ENCODE measurements at places on chromosomes 4 and X.
A peak's percentile ranks its signal among the peaks of the same experiment; 100 is the strongest.

GRCh38 chrX:39000802-39001201 lies 199.5 kb downstream of the MID1IP1 start:
- no peak for DNase-seq

DNA sequence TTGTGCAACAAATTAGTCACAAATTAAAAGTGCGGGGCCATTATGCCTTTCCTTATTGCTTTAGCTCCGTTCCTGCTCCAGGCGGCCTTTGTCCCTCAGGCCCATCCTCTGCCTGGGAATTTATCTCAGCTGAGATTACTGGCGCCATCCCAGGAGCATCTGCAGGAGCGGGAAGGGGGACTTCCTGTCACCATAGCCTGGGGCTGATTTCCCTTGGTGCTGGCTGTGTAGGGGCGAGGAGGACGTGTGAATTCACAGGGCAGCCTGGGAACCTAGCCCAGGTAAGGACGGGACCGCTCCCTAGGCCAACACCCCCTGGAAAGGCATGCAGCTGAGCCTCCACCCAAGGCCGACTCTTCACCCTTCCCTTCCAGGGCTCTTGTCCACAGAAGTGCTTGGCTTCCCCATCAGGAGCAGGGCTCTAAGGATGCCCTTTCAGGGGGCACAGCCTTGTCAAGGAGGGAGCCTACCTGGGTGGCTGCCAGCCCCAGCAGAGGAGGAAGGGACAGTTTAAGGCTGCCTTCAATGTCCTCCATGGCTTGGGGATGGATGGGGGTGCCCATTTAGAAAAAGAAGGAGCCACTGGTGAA lies 72.6 kb upstream of the NKX1-1 start:
- DNase-seq = no peak

DNA sequence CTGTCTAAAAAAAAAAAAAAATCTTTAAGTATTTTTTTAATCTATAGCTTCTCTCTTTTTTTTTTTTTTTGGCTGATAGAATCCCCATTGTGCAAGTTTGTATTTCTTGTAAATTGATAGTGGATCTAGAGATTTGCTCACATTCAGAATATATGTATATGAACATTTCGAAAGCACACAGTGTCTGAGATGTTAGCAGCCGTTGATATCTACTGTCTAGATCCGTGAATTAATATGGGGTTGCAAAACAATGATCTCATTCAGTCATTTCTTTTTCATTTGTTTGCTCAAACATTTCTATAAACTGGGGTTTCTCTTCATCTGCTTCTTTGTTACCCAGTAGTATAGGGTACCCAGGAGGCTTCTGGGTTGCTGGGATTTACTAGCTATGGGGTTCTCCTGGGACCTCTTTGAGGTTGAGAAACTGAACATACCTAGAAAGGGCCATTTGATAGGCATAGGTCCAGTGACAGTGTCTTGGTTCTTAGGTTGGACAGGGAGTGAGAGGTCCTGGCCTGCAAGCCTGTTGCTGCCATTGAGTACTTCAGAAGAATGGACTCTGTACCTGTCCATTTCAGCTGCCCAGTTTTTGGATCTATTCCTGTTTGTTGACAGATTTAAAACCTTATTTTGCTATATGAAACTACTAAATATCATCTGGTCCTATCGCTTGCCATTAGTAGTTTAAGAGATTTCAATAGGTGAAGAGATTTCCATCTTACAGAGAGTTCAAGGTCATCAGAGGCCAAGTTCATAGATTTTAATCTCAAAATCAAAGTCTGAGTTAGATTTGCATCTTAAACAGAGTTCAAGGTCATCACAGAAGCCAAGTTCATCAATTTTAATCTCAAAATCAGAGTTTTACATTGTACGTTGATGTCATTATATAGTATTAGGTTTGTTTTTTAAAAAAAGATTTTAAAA lies 50.8 kb downstream of the WWC2 start:
- DNase-seq = no peak

GRCh38 chr4:99324361-99324760 lies 3.2 kb upstream of the ADH1B start:
- DNase-seq = no peak

DNA sequence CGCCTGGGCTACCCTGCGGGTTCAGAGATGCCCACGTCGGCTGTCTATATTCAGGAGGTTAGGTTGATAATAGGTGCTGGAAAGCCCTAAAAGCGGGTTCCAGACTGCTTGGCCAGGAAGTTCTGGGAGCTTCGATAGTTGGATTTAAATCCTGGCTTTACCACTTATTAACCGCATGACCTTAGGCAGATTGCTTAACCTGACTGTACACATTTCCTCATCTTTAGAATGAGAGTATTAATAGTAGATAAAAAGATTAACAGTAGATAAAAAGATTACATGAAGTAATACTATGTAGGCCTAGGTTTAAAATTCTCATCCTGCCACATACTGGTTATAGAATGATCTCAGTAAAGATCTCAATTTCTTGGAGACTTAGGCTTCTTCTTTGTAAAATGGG lies 75.0 kb upstream of the ESX1 start:
- DNase-seq = no peak

DNA sequence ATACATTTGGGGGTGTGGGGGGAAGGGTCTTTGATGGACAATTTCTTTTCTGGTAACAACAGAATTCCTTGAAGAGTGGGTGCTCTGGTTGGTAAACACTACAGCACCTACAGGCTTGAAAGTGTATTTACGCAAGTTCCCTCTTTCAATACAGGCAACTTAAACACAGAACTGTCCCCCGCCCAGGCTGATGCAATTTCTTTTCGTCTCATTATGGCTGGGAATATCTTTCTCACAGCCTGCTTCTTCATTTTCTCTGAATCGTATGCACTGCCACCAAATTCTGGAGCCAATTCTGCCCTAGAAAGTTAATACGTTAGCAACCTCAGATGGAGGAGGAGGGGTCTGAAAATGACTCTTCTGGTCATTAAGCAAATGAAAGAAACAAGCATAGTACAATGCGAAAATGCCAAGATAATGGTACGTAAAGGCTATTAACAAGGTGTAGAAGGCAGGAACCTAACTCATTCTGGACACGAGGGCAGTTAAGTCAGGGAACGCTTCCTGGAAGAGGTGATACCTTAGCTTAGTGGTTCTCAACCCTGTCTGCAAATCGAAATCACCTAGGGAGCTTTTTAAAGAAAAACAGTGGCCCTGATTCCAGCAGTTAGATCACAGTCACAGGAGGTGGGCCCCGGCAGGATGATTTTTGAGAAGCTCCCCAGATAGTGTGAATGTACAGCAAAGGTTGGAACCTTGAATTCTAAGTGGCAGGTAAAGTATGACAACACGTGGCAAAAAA lies 1.0 kb downstream of the AGA start:
- DNase-seq = peak; percentile 59

GRCh38 chrX:1657367-1658070 lies 42.7 kb downstream of the ASMT start:
- DNase-seq = peak; percentile 3

GRCh38 chr4:184810720-184811119 lies 15.0 kb downstream of the ACSL1 start:
- DNase-seq = no peak

- no peak for DNase-seq
Observed at GRCh38 chr4:175035905-175036304, 117.7 kb downstream of the ADAM29 start.

DNA sequence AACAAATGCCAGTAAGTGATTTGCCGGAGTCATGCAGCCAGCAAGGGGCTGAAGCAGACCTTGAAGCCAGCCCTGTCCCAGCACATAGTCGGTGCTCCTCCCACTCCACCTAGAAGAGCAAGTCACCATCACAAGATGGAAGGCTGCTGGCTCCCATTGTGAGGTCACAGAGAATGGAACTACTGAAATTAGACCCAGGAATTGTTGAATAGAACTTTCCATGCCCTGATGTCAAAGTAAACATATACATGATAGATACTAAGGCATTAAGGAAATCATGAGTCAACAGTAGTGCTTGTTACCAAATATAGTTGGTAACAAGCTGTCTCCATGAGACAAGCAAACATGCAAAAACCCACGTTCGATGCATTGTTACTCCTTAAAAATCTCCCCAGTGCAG lies 177.1 kb upstream of the MID1 start:
- DNase-seq = no peak

- no peak for DNase-seq
Observed at GRCh38 chr4:186701273-186701672, 22.4 kb downstream of the FAT1 start.

GRCh38 chr4:35038079-35038805 lies 1206.1 kb downstream of the ARAP2 start:
- no peak for DNase-seq

- DNase-seq = no peak
Observed at GRCh38 chr4:109469915-109470314, 36.3 kb downstream of the SEC24B start.

DNA sequence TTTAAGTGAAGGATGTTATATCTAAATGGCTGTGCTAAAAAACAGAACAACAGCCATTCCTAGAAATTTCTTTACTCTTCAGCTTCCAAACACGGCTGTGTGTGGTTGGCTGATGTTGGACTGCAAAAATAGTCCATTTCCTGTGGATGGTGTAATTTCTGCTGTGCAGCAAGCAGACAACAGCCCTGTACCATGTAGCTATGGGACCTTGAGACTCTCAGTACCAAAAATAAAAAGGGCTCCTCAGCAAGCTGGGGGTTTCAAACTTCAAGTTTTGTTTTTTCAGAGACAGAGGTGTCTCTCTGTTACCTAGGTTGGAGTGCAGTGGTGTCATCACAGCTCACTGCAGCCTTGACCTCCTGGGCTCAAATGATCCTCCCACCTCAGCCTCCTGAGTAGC lies 18.1 kb downstream of the CD40LG start:
- DNase-seq = no peak

DNA sequence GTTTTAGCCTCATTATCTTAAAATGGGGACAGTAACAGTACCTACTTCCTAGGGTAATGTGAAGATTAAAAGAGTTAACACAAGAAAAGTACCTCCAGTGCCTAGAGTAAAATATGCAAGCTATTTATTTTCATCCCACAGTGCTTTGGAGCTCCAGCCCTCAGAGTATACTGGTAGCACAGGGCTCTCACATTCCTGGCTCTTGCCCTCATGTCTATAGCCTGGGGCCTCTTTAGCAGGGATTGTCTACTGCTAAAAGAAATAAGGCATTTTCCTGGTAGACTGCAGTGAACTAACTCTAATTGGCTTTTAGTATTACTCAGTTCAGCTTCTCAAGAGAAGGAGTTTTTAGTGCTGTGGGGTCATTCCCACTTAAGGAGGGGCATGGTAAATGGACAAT lies 60.8 kb downstream of the RRAGB start:
- no peak for DNase-seq

DNA sequence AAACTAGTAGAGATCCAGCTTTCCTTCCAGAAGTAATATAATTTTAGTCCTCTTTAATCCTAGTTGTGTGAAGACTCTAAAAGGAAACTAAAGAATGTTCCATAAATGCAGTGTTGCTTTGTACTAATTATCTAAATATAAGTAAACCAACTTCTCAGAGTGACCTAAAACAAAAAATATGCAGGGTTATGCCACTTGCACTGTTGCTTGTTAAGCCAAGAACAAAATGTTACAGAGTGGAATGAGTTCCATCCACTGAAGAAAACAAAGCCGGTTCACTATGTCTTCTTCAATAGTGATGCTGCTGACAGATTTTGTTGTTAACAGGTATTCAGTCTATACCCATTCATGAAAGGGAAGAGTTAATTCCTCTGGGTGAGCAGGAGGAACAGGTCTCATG lies 252.0 kb upstream of the DIAPH2 start:
- DNase-seq = no peak
